Activated CD4-positive, alpha-beta memory T cell treated with anti-CD3 and anti-CD28 coated beads, Interleukin-2, amount 10 ng/mL, durations not matched to agents 7 days and 5 days (primary cell): ENCODE measurements at places on chromosomes 1 and 21.

DNA sequence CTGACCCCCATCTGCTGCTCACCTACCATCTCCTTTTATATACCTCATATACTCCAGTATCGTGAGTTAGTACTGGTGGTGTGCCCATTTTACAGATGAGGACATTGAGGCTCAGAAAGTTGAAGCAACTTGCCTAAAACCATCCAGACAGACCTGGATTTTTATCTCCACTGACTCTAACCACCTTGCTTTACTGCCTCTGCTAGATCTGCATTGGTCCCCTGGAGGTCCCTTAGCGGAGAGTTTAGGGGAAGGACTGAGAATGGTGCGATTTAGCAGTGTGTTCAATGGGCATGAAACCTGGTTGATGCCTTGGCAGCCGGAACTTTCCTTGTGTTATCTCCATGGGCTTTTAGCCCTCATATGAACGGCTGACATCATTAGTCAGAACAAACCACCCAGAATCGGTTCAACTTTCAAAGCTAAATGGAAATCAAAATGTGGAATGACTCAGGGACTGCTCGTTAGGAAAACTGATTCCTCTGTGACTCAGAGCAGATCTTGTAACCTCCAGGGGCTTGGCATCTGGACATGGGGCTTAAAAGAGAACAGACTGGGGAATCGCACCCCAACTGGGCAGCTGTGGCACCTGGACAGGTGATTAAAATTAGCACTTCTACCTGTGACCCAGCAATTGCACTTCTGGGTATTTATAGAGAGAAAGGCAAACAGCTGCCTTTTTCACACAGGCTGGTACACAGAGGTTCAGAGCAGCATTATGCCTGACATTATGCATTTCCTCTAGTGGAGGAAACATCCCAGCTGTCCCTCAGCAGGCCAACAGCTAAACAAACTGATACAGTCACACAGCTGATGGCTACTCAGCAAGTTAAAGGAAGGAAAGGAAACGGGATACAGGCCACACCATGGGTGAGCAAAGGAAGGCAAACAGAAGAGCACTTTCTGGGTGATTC lies 25.3 kb downstream of the TMEM51 start:
- DNase-seq = no peak

DNA sequence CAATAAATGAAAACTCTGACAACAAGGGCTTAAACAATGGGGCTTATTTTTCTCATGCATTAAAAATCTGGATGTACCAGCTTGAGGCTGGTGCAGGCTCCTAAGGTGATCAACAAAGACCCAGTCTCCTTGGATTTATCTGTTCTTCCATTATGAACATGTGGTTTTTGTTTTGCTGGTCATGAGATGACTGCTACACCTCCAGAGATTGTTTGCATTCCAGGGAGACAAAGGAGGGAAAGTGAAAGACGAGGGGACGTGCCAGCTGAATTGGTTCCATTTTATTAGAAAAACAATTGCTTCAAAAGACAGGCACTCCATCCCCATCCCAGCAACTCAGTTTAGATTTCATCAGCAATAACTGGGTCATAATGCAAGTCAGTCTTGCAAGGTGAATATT lies 90.9 kb upstream of the KCNK1 start:
- no peak for DNase-seq

DNA sequence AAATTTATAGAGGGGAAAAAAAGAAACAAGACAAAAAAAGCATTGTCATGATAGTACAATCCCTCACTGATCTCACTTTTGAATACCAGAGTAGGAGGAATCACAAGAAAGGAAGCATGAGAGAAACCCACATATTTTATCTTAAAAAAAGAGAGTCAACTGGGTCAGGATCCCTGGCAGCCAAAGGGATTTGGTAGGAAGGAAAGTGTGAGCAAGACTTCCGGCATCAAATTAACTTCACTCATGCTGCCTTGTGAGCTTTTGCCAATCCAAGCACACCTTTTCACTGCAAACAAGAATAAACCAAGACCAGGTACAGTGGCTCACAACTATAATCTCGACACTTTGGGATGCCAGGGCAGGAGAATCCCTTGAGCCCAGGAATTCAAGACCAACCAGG lies 53.1 kb downstream of the SLC9C2 start:
- DNase-seq = no peak

- no peak for DNase-seq
Observed at GRCh38 chr1:217525773-217526490, 105.0 kb downstream of the GPATCH2 start.

- DNase-seq = no peak
Observed at GRCh38 chr1:47944561-47944960, 52.6 kb downstream of the TRABD2B start.

- no peak for DNase-seq
Observed at GRCh38 chr1:115908565-115909274, 67.6 kb upstream of the SLC22A15 start.

DNA sequence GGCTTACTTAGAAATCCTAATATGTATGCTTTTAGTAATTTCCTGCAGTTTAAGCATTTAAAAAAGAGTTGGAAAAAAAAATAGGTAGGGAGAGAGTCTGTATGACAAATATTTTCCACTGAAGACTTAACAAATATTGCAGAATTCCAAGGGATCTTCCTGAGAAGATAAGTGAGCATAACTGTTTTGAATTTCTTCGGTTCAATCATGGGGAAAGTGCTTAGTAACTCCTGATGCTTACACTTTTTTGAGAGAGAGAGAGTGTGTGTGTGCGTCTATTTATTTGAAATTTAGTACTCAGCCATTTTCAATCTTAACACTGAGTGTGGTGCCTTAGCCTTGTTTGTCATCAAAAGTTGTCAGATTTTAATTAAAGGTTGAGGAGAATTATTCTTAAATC lies 18.5 kb downstream of the SON start:
- no peak for DNase-seq
